Smooth muscle cell of the umbilical artery (primary cell): ENCODE measurements at places on chromosomes 5 and 9. TPM values are rescaled to one million over a fixed set of nuclear protein-coding genes. Genes with fewer than 3 reads are reported as not detected.

The FAM200C gene
- 4.8 and 5.1 TPM in 2 replicates for total RNA-seq

The SNCB gene
- total RNA-seq: 0.18 TPM in 1 of 2 replicates, not detected in the other

The TNC gene
- 193 and 206 TPM in 2 replicates for total RNA-seq

The ZNF782 gene
- total RNA-seq: 3.3 and 3.5 TPM in 2 replicates

The SH3PXD2B gene
- 32.7 and 51.0 TPM in 2 replicates for total RNA-seq

The FOXD1 gene
- 10.7 and 39.3 TPM in 2 replicates for total RNA-seq

The C5orf58 gene
- not detected in 2 replicates for total RNA-seq

The DMAC1 gene
- 6.3 and 8.9 TPM in 2 replicates for total RNA-seq

The PCA3 gene
- total RNA-seq: not detected in 2 replicates

The TNFSF8 gene
- not detected in 2 replicates for total RNA-seq

The PCDHB9 gene
- total RNA-seq: 0.18 and 0.30 TPM in 2 replicates

The MYMK gene
- total RNA-seq: not detected in 2 replicates

The PGM5 gene
- total RNA-seq: 3.0 TPM in 2 replicates

The FBN2 gene
- 87.6 and 217 TPM in 2 replicates for total RNA-seq

The RAD1 gene
- 16.1 and 36.5 TPM in 2 replicates for total RNA-seq

The PCDHA9 gene
- under 0.01 and 0.09 TPM in 2 replicates for total RNA-seq

The GRXCR2 gene
- not detected in 2 replicates for total RNA-seq

The LCN15 gene
- total RNA-seq: not detected in 2 replicates

The ABO gene
- not detected in 2 replicates for total RNA-seq

The KLHL3 gene
- 4.8 and 5.1 TPM in 2 replicates for total RNA-seq

The AK1 gene
- total RNA-seq: 27.9 and 36.2 TPM in 2 replicates

The MLANA gene
- total RNA-seq: 0.05 TPM in 1 of 2 replicates, not detected in the other

The PCDHGB5 gene
- total RNA-seq: 30.9 and 34.3 TPM in 2 replicates

The GTF3C4 gene
- 11.0 and 15.6 TPM in 2 replicates for total RNA-seq

The MORN5 gene
- not detected in 2 replicates for total RNA-seq

The NIM1K gene
- 0.32 and 1.2 TPM in 2 replicates for total RNA-seq

The LHX3 gene
- not detected in 2 replicates for total RNA-seq

The PCDHB8 gene
- 0.05 and 0.89 TPM in 2 replicates for total RNA-seq

The FAM78A gene
- total RNA-seq: 0.74 and 0.89 TPM in 2 replicates

The PCDHB7 gene
- 0.18 and 0.89 TPM in 2 replicates for total RNA-seq

The CRAT gene
- total RNA-seq: 26.7 and 50.4 TPM in 2 replicates

The SNCAIP gene
- total RNA-seq: 2.2 and 13.1 TPM in 2 replicates

The KCTD16 gene
- total RNA-seq: 5.4 and 33.0 TPM in 2 replicates

The GFI1B gene
- total RNA-seq: 0.05 TPM in 1 of 2 replicates, not detected in the other

The PRLR gene
- total RNA-seq: 0.55 and 0.89 TPM in 2 replicates

The GABRA6 gene
- not detected in 2 replicates for total RNA-seq

The SHISAL2B gene
- not detected in 2 replicates for total RNA-seq

The DCAF12 gene
- 9.8 and 12.6 TPM in 2 replicates for total RNA-seq

The NEUROG1 gene
- not detected in 2 replicates for total RNA-seq

The TXNDC8 gene
- total RNA-seq: not detected in 2 replicates

The IL5 gene
- not detected in 2 replicates for total RNA-seq

The WNT8A gene
- total RNA-seq: not detected in 2 replicates

The DMRT3 gene
- not detected in 2 replicates for total RNA-seq

The PDLIM4 gene
- 95.6 and 133 TPM in 2 replicates for total RNA-seq

The TSLP gene
- total RNA-seq: 0.42 and 0.89 TPM in 2 replicates

The DPYSL3 gene
- total RNA-seq: 263 and 416 TPM in 2 replicates

The SPINK7 gene
- total RNA-seq: not detected in 2 replicates

The FST gene
- total RNA-seq: 12.9 and 16.6 TPM in 2 replicates

The ALDOB gene
- total RNA-seq: not detected in 2 replicates

The RFESD gene
- total RNA-seq: 0.59 and 1.7 TPM in 2 replicates

The CARD6 gene
- total RNA-seq: 2.0 and 4.2 TPM in 2 replicates

The PAX5 gene
- not detected in 2 replicates for total RNA-seq

The HTR4 gene
- total RNA-seq: not detected in 2 replicates

The EQTN gene
- not detected in 2 replicates for total RNA-seq

The PCDH12 gene
- under 0.01 and 0.05 TPM in 2 replicates for total RNA-seq

The ARL10 gene
- 23.8 and 25.2 TPM in 2 replicates for total RNA-seq

The SLC46A2 gene
- total RNA-seq: not detected in 2 replicates
